ENCODE measurements at places on chromosomes 3 and 15.
A peak's percentile ranks its signal among the peaks of the same experiment; 100 is the strongest.

DNA sequence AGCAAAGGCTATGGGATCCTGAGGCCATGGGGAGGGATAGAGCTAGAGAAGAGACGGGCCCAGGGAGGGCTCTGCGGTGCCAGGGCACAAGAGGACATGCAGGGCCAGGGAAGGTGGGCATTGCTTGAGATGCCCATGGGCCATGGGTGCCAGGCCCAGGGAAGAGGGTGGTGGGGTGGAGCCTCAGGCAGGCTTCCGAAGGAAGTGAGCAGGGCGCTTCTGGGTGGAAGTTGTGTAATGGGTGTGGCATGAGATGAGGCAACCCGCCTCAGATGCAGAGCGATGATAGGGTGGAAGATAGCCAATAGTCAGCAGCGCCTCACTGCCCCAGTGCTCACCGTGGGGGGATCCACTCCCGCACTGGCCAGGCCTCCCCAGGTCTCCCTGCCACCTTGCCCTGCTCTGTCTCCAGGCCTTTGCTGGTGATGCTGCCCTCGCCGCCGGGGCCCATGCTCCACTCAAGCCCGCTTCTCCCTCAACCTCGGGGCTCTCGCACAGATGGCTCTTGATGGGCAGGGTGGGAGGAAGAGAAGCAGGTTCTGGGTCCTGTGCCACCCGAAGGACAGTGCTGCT, 51.4 kb downstream of the DNAJB8 start:
- peak; percentile 87 for DNase-seq

GRCh38 chr3:172511783-172512762, 11.2 kb downstream of the TNFSF10 start:
- peak; percentile 93 for DNase-seq

- DNase-seq, result no peak
Observed at GRCh38 chr3:11145888-11146287, 8.4 kb upstream of the HRH1 start.

DNA sequence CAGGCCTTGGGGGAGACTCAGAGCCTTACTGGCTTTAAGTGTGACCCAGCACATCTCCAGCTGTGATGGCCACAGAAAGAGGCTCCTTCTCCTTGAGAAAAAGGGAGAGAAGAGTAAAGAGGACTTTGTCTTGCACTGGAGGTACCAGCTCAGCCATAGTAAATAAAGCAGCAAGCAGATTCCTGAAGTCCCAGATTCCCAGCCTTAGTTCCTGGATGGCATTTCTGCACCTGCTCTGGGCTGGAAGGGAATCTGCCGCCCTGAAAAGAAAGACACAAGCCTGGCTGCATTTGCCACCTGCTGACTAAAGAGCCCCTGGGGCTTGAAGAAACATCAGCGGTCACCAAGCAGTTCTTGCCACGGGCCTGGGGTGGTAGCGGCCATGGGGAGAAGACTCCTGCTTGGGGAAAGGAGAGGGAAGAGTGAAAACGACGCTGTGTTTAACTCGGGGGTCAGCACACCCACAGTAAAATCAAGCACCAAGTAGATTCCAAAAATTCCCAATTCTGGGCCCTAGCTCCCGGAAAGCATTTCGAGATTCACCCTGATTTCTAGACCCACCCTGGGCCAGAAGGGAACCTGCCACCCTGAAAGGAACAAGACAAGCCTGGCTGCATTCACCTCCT, 24.2 kb upstream of the TNK2 start:
- DNase-seq, result no peak

DNA sequence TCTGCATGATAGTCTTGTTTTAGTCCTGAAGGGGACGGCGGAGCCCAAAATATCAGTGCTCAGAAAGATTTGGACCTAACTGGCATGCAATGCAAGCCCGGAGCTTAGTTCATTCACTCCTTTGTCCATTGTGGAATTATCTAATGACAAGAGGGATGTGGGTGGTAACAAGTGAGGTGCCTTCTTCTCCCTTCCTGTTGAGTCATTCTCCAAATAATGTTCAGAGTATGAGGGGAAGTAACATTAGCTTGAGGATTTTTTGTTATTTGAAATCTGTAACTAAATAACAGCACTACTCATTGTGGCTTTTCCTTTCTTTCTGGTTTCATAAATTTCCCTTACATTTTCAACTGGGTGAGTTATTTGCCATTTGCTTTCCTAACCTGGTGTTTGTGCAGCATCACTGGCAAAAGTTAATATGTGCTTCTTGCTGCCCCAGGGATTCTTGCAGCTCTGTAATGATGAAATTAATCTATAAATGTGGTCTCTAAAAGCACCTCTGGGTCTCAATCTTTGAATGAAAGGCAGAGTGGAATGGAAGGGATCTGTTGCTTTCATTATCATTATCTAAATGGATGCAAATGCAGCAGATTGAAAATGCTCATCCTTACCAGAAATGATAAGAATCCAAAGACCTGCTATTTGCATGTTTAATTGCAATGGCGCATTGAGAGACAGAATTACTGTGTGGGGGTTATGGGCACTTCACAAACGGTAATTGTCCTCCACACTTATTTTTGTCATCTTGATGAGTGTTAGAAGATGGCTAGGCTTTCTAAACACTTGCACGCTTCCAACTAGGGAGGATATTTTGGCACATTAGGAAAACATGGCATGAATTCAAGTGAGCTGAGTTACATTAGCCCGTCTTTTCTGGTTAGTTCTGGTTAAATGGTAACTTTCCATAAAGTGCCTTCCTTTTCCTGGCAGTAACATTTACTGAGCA, 89.9 kb upstream of the MITF start:
- DNase-seq, result no peak

DNA sequence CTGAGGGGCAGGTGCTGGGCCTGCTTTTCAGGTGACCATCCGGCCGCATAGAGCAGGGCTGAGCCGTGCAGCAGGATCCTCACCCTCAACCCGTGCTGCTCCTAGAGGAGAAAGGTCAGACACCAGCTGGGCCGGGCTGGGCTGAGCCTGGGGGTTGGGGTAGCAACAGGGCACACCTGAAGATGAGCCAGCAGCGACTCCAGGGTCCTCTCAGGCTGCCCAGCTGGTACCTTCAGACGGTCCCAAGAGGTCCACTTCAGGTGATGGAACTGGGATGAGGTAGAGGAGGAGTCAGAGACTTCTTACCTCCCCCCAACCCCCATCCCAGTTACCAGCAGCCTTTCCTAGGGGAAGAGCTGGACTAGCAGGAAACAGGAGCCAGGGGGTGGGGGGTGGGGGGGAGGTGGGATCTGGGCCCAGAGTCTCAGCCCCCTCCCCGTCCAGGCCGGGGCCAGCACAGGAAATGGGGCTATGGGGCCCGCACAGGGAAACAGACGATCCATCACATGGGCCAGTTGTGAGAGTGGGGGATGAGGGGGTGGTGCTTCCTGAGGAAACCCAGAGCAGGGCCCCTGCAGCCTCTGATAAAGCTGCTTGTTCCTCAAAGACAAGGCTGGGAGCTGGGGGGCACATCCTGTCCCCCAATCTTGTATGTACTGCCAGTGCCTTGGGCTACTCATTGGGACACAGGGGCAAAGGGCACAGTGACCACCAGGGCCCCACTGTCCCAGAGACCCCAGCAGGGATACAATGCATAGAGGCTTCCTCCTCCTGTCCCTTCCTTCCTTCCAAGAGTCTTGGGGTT, 3.0 kb downstream of the INKA1 start:
- peak; percentile 84 for DNase-seq

- DNase-seq, result no peak
Observed at GRCh38 chr15:28921336-28921735, 35.6 kb downstream of the APBA2 start.

DNA sequence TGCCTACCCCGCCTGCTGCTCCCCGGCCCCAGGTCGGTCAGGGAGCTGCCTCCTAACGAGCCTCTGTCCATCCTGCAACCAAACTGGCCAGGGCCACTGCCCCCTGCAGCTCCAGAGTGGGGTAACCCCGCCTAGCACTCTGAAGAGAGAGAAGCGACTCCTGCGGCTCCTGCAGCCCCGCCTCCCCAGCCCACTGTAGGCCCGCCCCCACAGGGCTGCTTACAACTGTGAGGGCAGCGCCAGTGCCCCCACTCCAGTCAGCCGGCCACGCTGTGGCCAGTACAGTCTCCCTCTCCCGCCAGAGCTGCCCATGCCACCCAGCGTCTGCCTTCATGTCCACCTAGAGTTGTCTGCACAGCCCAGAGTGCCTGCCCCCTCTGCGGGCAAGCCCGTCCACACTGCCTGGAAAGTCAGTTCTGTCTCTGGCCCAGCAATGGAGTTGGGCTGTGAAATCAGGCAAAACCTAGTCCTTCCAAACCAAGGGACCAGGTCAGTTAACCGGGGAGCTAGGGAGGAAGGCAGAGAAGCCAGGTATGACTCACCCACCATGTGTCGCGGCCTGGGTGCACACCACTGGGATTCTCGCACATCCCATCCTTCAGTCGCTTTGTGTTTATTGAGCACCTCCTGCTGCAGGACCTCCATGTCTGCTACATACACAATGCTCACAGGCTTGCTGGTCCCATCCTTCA, 2.4 kb downstream of the UCN2 start:
- DNase-seq, result no peak

DNA sequence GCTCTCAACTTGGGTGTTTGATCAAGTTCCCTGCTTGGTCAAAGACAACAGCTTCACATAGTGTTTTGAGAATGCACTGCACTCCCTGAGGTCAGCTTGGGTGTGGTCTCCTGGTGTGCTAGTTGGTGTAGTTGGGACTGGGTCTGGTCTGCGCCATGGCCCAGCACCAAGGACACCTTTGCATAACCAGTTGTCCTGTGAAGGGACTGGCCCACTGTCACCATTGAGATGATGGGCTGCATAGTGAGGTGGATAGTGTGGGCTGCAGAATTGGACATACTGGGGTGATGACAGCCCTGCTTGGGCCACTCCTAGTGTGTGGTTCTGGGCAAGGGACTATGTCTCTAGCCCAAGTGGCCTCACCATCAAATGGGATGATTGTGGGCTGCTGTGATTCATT, 9.5 kb downstream of the RPSA start:
- no peak for DNase-seq

- DNase-seq, result no peak
Observed at GRCh38 chr15:100123611-100124010, 218.2 kb downstream of the ADAMTS17 start.

- no peak for DNase-seq
Observed at GRCh38 chr15:68148039-68148438, 57.1 kb downstream of the CALML4 start.

DNA sequence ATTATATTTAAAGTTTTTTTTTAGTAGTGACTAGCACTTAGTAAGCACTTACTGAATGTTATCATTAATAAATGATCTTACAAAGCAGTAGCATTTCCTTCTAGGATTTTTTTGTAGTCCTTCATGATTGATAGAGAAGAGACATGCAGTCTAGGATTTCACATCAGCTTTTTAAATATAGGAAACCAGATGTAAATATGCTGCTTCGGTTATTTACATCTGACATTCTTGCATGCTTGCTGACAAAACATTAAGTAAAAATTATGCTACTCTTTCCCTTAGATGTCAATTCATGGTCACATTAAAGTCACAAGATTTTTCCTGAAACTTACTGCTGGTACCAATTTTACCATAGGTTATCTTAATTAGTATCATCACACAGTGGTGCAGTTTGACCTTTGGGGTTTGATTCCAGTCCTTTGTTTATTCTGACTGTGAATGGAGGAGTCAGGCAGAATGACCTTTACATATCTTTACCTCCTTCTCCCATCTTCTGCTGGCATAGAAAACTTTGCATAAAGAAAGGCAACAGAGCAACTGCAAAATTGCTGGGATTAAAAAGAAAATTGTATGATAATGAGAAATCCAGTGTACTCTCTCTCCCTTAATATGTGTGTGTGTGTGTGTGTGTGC, 286.5 kb downstream of the LPP start:
- DNase-seq, result no peak

DNA sequence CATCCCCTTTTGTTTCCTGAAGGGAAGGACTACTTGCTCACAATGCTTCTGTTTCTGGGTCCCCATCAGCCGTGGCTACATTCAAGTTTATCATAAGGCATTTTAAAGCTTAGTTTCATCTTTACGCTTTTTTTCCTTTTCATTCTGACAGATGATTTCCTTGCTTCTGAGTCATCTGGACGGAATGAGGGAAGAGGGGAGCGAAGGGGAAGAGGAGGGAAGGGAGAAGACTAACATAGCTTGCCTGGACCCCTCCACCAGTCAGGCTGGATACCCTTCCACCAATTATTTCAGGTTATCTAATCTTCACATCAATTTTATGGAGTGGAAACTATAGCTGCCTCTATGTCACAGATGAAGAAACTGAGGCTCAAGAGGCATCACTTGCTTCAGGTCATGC, 27.6 kb downstream of the FAM3D start:
- DNase-seq, result no peak

GRCh38 chr3:107508331-107508730, 14.4 kb upstream of the BBX start:
- DNase-seq, result no peak

DNA sequence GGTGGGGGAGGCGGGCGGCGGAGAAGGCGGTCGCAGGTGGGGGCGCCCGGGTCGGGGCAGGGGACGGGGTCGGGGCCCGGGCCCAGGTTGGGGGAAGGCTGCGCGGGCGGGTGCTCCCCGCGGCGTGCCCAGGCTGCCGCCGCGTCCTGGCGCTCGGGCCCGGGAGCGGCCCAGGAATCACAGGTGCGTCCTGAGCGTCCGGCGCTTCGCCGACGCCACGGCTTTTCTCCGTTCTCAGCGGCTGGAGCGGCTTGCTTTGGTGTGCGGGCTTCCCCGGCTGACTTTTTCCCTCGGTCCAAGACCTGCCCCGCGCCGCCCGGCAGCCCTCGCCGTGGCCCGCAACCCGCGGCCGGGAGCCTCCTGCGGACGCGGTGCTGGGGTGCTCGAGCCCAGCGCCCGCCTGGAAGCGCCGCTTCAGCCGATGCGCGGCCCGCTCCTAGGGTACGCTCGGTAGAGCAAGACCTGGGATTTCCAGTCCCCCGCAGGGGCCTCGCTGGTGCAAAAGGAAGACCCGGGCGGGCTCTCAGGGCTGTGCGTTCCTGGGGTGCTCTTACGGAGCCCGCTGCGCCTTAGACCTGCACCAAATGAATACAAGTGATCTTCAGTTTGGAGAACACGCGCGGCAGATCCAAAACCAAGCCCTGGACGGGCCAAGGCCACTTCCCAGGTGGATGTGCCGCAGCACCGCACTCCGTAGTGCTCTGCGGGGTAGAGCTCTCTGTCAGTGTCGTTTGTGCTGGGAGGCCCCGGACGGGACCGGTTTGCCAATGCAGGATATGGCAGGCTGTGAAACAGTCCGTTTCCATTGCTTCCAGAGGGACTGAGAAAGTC, 639 bp downstream of the NIPA1 start:
- DNase-seq, result no peak
